RWPE2 (cell line): ENCODE measurements at places on chromosomes 11 and 22.

GRCh38 chr22:35894937-35895708, 133.5 kb downstream of the RBFOX2 start:
- peak overlapping the region; percentile 72 for H3K27ac ChIP-seq
- H3K4me1 ChIP-seq = peaks cover 41% of the 10 kb centered on the region
- no peaks in the 10 kb centered on the region for H3K27me3 ChIP-seq
- no peak overlapping the region for H3K4me3 ChIP-seq
- no peaks in the 10 kb centered on the region for H3K36me3 ChIP-seq
- DNase-seq = no peak

- peaks cover 69% of the 10 kb centered on the region for H3K36me3 ChIP-seq
- H3K4me3 ChIP-seq = no peak overlapping the region
- peaks cover 6% of the 10 kb centered on the region for H3K4me1 ChIP-seq
- no peak for DNase-seq
- H3K27me3 ChIP-seq = no peaks in the 10 kb centered on the region
Observed at GRCh38 chr22:31738566-31738965, 11.4 kb downstream of the PRR14L start.

DNA sequence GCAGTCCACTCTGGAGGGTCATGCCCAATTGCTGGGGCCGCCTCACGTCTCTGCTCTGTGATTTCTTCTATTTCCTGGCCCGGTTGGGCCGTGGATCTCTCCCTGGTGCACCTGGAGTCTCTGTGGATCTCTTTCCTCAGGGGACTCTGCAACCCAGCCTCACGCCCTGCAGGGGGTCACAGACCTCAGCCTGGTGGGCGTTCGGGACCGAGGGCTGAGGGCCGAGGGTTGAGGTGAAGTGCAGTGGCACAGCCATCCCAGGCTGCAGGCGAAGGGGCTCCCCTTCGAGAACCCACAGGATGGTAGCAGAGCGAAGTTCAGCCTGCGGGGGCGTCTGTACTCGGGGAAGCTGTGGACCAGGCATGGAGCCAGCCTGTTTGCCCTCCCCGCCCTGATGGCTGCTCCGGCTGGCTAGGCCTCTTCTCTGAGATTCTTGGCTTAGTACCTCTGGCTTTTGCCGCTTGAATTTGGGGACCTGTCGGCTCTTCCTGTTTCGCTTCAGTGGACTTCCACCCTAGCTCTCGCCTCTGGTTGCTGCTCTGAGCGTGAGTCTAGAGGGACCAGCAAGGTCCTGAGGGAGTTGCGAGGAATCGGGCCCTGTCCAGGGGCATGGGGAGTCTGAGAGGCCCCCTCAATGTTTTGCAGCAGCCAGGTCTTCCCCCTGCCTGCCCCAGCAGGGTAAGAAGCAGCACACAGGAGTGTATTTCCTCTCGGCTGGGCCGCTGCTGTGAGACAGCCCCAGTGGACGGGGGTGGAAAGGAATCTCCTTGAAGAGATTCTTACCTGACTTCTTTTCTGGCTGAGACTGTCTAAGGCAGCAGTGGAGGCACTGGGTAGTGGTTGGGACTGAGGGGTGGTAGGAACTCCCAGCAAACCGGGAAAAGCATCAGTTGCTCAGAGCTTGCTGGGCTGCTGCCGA, 140.8 kb downstream of the TBC1D22A start:
- H3K27me3 ChIP-seq = no peaks in the 10 kb centered on the region
- H3K4me1 ChIP-seq = no peaks in the 10 kb centered on the region
- H3K4me3 ChIP-seq = no peak overlapping the region
- no peak for DNase-seq

DNA sequence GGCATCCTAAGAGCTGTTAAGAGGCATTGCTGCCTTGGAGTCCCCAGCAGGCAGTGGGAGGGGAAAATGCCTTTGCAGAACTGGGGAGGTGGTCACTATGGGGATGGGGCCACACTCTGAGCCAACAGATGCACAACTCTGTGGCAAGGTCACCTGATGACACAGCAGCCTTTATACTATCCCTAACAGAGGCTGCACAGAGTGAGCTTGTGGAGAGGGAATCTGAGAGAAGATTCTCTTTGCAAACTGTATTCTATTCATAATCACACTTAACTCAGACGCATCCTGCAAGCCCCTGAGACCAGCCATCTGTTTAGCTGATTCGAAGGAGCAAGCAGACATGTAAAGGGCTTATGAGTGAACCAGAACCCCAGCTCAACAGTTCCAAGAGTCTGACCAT, 49.0 kb upstream of the TTC12 start:
- H3K4me3 ChIP-seq = no peak overlapping the region
- H3K27me3 ChIP-seq = no peaks in the 10 kb centered on the region
- H3K4me1 ChIP-seq = no peaks in the 10 kb centered on the region
- H3K27ac ChIP-seq = no peak overlapping the region
- no peak for DNase-seq
- H3K36me3 ChIP-seq = no peaks in the 10 kb centered on the region

GRCh38 chr11:134483291-134483690, 71.2 kb upstream of the B3GAT1 start:
- H3K27me3 ChIP-seq = no peaks in the 10 kb centered on the region
- H3K36me3 ChIP-seq = no peaks in the 10 kb centered on the region
- H3K27ac ChIP-seq = no peak overlapping the region

DNA sequence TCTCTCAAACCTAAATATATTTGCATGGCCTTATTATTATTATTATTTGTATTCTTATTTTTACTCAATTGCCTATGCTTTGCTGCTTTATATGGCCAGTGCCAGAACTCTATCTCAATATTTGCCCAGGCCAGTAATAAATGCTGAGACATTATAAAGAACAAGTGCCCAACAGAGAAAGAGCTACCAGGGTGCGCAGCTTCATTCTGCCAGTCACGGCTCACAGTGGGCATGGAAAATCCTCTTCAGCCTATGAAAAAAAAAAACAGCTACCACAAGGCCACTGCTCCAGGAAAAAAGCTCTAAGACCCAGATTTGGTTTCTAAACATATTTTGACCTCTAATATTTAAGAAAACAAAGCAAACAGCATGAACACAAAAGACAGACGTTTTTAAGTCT, 1223.6 kb downstream of the LRRC4C start:
- no peaks in the 10 kb centered on the region for H3K27me3 ChIP-seq
- no peak overlapping the region for H3K27ac ChIP-seq
- H3K36me3 ChIP-seq = no peaks in the 10 kb centered on the region
- H3K4me3 ChIP-seq = no peak overlapping the region

- no peaks in the 10 kb centered on the region for H3K36me3 ChIP-seq
- H3K27ac ChIP-seq = no peak overlapping the region
- H3K27me3 ChIP-seq = no peaks in the 10 kb centered on the region
Observed at GRCh38 chr11:128195057-128195751, 392.2 kb downstream of the ETS1 start.

DNA sequence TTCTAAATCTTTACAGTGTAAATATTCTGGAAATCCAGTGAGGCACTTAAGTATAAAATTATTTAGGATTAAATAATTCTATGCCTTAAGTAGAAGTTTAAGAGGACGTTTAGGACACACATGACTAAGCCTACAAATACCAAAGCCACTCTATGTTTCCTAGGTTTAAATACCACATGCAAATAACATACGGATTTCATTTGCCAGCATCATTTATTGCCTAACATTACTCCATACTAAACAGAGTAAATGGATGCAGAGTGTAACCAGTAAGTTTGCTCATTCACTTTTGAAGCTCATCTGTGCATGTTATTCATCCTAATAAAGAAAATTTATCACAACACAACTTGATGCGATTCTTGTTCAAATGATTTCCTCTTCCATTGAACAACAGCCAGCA, 4.1 kb downstream of the BDNF start:
- no peak overlapping the region for H3K4me3 ChIP-seq
- DNase-seq = no peak
- no peak overlapping the region for H3K27ac ChIP-seq
- peaks cover 13% of the 10 kb centered on the region for H3K4me1 ChIP-seq
- no peaks in the 10 kb centered on the region for H3K27me3 ChIP-seq

GRCh38 chr11:88231894-88232482, 56.7 kb upstream of the RAB38 start:
- no peaks in the 10 kb centered on the region for H3K27me3 ChIP-seq
- DNase-seq = no peak
- no peaks in the 10 kb centered on the region for H3K4me1 ChIP-seq

GRCh38 chr11:110856996-110857812, 145.0 kb upstream of the ARHGAP20 start:
- H3K27ac ChIP-seq = no peak overlapping the region
- no peak for DNase-seq
- H3K36me3 ChIP-seq = no peaks in the 10 kb centered on the region
- H3K4me1 ChIP-seq = no peaks in the 10 kb centered on the region
- peaks cover 5% of the 10 kb centered on the region for H3K27me3 ChIP-seq

DNA sequence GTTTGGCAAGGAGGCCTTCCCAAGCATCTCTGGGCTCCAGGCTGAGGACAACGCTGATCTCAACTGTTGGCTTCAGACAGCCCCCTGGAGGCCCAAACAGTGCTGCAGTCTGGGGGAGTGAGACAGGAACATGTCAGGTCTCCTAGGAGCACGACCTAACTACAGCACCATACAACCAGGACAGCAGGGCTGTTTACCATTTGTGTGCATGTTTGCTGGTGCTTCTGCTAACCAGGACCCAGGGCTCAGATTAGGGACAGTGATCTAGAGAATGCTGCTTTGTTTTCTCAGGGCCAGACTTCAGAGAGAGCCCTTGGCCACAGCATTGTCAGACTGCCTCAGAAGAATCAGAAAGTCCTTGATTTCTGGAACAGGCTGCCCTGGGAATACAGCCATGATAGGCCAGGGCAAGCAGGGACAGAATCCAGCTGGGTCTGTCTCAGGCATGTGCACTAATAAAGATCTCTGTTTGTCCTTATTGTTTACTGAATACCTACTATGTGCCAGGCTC, 126.5 kb downstream of the VPREB1 start:
- H3K36me3 ChIP-seq = no peaks in the 10 kb centered on the region
- H3K27ac ChIP-seq = no peak overlapping the region
- H3K4me3 ChIP-seq = no peak overlapping the region
- DNase-seq = no peak
- no peaks in the 10 kb centered on the region for H3K4me1 ChIP-seq
- peaks cover 9% of the 10 kb centered on the region for H3K27me3 ChIP-seq

- no peak overlapping the region for H3K27ac ChIP-seq
- H3K4me3 ChIP-seq = no peak overlapping the region
- H3K4me1 ChIP-seq = no peaks in the 10 kb centered on the region
- H3K36me3 ChIP-seq = no peaks in the 10 kb centered on the region
- no peak for DNase-seq
Observed at GRCh38 chr11:73645121-73645969, 1.0 kb upstream of the PLEKHB1 start.

DNA sequence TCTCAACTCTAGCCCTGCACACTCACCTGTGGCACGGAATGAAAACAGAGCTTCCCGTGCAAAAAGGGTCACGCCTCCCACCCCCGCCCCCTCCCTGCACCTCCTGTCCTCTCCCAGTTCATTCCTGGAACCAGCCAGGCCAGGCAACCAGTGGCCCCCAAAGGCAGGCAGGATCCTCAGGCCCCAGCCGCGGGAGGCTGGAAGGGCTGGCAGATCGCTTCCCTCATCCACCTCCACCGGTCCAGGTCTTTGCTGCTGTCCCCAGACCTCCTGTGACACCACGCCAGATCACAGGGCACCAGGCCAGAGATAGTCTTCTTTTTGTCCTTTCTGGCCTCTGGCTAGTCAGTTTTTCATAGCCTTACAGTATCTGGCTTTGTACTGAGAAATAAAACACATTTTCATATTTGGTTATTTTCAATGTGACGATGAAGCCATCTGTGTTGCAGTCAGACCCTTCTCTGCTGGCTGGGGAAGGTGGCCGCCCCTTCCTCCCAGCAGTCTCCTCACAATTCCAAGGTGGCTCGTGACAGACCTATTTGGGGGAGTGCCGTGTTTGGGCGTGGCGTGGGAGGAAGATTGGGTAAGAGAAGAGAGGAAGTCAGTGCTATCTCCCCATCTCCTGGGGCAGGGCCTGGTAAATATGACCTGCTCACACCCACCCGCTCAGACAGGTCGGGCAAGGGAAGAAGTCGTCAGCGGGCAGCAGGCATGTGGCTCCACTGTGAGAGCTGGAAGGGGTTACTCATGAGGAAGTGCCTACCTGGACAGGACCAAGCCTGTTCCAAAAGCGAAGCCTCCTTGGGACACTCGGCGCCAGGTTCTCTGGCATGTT, 9.1 kb downstream of the SSH3 start:
- no peaks in the 10 kb centered on the region for H3K27me3 ChIP-seq
- peaks cover 51% of the 10 kb centered on the region for H3K4me1 ChIP-seq
- no peak overlapping the region for H3K4me3 ChIP-seq
- DNase-seq = peak; percentile 96

- no peak overlapping the region for H3K27ac ChIP-seq
- H3K4me3 ChIP-seq = no peak overlapping the region
- H3K4me1 ChIP-seq = peaks cover 2% of the 10 kb centered on the region
- H3K27me3 ChIP-seq = no peaks in the 10 kb centered on the region
Observed at GRCh38 chr22:25555586-25555985, 8.9 kb upstream of the GRK3 start.

- H3K27ac ChIP-seq = no peak overlapping the region
- peaks cover 13% of the 10 kb centered on the region for H3K4me1 ChIP-seq
- H3K27me3 ChIP-seq = no peaks in the 10 kb centered on the region
Observed at GRCh38 chr11:73566977-73567755, 30.7 kb downstream of the FAM168A start.

DNA sequence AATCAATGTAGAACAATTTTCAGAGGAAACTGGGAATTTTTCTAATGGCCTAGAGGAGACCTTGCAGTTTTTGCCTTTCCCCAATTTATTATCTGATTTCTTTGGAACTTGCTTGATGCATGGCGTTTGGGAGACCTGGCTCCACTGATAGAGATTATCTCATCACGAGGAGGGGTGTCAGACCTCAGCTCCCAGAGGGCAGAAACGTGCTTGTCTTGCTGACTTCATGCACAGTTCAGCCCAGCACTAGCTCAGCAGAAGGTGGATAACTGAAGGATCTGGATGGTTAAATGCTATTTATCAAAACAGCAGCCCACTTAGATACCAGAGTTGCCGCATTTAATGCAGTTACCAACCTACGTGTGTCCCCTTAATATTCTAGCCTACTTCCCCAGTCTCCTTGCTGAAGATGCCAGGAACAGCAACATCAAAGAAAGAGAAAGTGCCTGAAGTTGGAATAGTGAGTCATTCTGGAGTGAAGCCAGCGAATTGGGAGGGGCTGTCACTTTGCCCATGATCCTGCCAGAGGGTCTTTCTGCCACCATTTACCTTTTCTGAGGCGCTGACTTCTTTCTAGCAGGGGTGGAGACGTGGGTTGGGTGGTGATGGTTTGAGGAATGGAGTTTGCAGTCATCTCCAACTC, 133.5 kb upstream of the CADM1 start:
- no peaks in the 10 kb centered on the region for H3K36me3 ChIP-seq
- H3K4me3 ChIP-seq = no peak overlapping the region
- no peaks in the 10 kb centered on the region for H3K4me1 ChIP-seq
- H3K27ac ChIP-seq = no peak overlapping the region

- H3K4me3 ChIP-seq = no peak overlapping the region
- DNase-seq = no peak
- peaks cover 90% of the 10 kb centered on the region for H3K36me3 ChIP-seq
- no peaks in the 10 kb centered on the region for H3K27me3 ChIP-seq
- peak overlapping the region; percentile 49 for H3K27ac ChIP-seq
Observed at GRCh38 chr22:41838842-41839618, 6.1 kb downstream of the SREBF2 start.

DNA sequence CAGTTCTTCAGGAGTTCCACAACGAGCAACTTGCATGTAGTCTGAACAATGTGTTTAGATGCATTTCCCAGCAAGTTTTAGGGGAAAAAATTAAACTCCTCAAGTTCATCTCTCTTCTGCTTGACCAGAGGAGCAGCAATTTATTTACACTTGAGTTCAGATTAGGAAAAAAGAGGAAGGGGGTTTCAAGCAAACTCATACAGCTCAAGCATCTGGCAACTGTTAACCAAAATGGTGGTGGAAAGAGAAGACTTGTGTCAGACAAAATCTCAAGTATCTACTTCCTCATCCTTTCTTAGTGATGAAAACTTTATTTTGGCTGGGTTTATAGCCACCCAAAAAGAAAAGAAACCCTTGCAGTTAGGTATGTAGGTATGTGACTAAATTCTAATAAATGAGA, 29.1 kb upstream of the PICALM start:
- no peak overlapping the region for H3K4me3 ChIP-seq
- no peaks in the 10 kb centered on the region for H3K27me3 ChIP-seq
- peaks cover 18% of the 10 kb centered on the region for H3K4me1 ChIP-seq
- no peak for DNase-seq
- H3K27ac ChIP-seq = no peak overlapping the region
